Left ventricle myocardium inferior (tissue), 1 donor: ENCODE measurements at places on chromosomes 2 and 18. TPM values are rescaled to one million over a fixed set of nuclear protein-coding genes. Genes with fewer than 3 reads are reported as not detected.

Gene TRIM43
- total RNA-seq, result not detected

DNA sequence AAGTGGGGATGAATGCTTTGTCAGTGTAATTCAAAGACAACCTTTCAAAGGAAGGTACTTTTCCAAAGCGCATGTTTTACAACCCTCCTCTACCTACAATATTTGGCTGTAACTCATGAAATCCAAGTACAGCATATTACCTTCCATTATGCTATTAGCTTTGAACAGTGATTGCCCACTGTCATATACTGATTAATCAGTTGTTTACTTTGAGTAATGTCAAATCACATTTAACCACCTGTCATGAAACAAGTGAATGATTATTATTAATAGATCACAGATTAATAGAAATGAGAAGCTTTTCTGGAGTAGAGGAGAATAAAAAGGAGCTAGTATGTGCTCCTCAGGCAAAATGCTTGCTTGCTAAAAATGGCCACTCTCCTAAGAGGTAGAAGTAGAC is 150.5 kb upstream of the SMAD7 start:
- DNase-seq, result no peak
- no peak overlapping the region for H3K27ac ChIP-seq
- H3K4me1 ChIP-seq, result no peaks in the 10 kb centered on the region
- H3K4me3 ChIP-seq, result no peak overlapping the region
- H3K36me3 ChIP-seq, result peaks cover 8% of the 10 kb centered on the region
- H3K27me3 ChIP-seq, result no peaks in the 10 kb centered on the region

DNA sequence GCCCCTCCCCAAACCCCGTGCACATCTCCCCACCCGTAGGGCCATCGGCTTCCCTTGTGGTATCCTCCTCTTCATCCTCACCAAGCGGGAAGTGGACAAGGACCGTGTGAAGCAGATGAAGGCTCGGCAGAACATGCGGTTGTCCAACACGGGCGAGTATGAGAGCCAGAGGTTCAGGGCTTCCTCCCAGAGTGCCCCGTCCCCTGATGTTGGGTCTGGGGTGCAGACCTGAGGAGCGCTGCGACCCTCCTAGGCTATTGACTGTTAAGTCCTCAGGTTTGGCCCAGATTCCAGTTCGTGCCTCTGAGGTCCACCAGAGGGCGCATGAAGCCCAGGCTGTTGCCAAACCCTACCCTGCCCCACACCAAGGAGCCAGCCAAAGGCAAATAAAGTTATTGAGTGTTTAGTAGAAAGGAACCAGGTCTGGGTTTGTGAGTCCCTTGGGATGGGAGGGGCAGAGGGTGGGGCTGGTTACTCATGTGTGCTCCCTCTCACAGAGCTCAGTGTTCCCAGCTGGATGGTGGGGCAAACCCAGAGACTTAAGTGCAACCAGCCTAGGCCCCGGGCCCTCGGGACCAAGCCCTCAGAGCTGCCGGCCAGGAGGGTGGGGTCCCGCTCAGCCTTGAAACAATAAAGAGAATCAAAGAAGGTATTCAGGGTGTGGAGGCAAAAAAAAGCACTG is 2.4 kb downstream of the PNKD start:
- no peaks in the 10 kb centered on the region for H3K27me3 ChIP-seq
- peaks cover 53% of the 10 kb centered on the region for H3K36me3 ChIP-seq
- H3K4me1 ChIP-seq, result peaks cover 87% of the 10 kb centered on the region
- peak overlapping the region; percentile 95 for H3K4me3 ChIP-seq

GRCh38 chr2:59560769-59561168 is 992.7 kb downstream of the BCL11A start:
- no peaks in the 10 kb centered on the region for H3K4me1 ChIP-seq
- H3K27ac ChIP-seq, result no peak overlapping the region
- no peak overlapping the region for H3K4me3 ChIP-seq
- no peaks in the 10 kb centered on the region for H3K36me3 ChIP-seq

GRCh38 chr2:199851883-199852282 is 891 bp upstream of the FTCDNL1 start:
- no peak for DNase-seq
- no peak overlapping the region for H3K4me3 ChIP-seq
- peaks cover 12% of the 10 kb centered on the region for H3K4me1 ChIP-seq
- no peaks in the 10 kb centered on the region for H3K36me3 ChIP-seq
- H3K27ac ChIP-seq, result no peak overlapping the region

DNA sequence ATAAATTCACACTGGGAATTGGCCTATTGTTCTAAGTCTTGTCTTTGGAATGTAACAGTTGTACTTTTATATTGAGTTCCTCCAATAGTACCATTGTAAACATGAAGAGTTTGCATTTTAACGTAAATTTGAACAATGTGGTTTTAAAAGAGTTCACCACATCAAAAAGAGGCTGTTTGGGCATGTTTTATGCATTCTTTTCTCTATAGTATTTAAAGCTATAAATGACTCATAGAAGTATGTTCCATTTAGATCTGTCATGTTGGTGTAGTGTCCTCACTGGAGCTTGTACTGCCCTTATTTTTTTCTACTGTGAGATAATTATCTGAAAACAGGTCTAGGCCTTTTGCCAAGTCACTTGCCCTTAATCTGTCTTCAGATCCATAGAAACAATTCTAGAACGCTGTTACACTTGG is 141.9 kb downstream of the RHBDD1 start:
- no peak for DNase-seq
- peaks cover 4% of the 10 kb centered on the region for H3K4me1 ChIP-seq
- H3K36me3 ChIP-seq, result no peaks in the 10 kb centered on the region
- no peaks in the 10 kb centered on the region for H3K27me3 ChIP-seq
- H3K27ac ChIP-seq, result no peak overlapping the region
- H3K4me3 ChIP-seq, result no peak overlapping the region

DNA sequence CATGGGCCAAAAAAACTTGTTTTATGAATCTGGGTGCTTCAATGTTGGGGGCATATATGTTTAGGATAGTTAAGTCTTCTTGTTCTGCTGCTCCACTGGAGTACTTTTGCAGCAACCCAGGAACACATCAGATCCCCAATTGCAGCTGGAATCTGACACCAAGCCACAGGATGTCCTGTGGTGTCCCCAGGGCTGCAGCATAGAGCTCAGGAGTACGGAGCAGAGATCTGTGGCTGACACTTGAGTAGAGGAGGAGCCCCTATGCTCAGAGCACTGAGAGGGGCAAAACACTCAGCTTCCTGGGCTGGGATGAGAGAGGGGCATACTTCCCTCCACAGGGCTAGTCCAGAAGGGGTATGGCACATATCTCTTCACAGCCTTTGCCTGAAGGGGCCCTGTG is 138.9 kb upstream of the ERBB4 start:
- H3K4me1 ChIP-seq, result no peaks in the 10 kb centered on the region
- peaks cover 14% of the 10 kb centered on the region for H3K27me3 ChIP-seq
- H3K36me3 ChIP-seq, result no peaks in the 10 kb centered on the region
- no peak for DNase-seq
- H3K27ac ChIP-seq, result no peak overlapping the region
- no peak overlapping the region for H3K4me3 ChIP-seq

DNA sequence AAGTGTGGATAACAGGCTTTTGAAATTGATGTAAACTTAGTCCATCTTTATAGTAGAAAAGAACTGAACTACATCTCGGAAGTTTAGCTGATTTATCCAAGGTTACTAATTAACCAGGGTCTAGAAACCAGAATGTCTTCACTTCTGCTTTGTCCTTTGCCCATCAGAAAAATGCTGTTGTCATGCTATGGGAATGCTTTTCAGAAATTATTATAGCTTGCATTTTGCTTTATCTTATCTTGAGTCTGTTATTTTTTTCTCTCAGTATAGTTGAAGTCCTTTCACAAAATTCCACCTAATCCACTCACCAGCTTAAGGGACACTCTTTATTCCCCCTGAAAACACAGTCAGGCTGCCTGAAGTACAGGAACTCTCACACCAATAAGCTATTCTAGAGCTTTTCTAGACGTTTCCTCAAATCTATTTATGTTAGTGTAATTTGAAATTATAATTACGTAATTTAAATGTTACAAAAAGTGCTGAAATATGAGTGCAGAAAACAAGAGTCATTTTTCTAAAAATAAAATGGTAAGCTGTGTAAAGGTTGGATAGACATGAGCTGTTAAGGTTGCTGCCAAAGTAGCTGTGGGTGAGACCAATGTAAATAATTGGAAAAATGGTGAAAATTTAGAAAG is 456.3 kb downstream of the TGIF1 start:
- peaks cover 13% of the 10 kb centered on the region for H3K4me1 ChIP-seq
- H3K27me3 ChIP-seq, result no peaks in the 10 kb centered on the region
- no peak for DNase-seq
- H3K4me3 ChIP-seq, result no peak overlapping the region
- H3K36me3 ChIP-seq, result no peaks in the 10 kb centered on the region
- H3K27ac ChIP-seq, result no peak overlapping the region
